NCI-H774 (cell line): ENCODE measurements at places on chromosomes 12 and 14.

GRCh38 chr12:132228476-132229192 is 84.4 kb downstream of the NOC4L start:
- no peak for DNase-seq

DNA sequence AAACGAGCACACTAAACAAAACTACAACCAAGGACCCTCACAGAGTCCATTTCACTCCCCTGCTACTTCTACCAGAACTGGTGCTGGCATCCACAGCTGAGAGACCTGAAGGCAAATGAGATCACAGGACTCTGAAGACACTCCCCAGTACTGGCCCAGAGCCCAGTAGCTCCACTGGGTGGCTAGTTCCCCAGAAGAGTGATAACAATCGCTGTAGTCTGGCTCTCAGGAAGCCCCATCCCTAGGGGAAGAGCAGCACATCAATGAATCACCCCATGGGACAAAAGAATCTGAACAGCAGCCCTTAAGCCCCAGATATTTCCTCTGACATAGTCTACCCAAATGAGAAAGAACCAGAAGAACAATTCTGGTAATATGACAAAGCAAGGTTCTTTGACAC is 190.7 kb upstream of the BMP4 start:
- DNase-seq, result no peak

DNA sequence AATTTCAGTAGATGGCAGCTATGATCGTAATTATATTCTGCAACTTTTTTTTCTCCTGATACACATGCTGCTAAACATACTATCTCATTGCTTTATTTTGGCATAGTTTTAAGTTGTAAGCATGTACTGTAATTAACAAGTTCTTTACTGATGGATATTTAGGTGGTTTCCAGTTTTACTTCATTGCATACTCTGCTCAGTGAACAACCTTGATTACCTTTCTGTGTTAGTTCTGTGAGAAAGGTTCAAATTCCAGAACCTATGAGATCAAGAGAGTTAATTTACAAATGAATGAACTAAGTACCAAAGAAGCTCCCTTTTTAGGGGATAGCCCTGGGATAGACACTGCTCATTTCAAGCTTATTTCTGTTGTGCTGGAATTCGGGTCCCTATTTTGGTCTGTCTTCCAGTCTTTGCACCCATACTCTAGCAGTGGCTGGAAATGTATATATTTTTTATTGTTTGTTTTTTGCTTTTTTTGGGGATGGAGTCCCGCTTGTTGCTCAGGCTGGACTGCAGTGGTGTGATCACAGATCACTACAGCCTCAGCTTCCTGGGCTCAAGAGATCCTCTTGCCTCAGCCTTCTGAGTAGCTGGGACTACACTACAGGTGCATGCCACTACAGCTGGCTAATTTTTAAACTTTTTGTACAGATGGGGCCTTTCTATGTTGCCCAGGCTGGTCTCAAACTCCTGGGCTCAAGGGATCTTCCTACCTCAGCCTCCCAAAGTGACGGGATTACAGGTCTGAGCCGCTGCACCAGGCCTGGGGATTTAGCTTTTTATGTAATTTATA is 10.6 kb downstream of the PAPOLA start:
- no peak for DNase-seq

- DNase-seq, result no peak
Measured at GRCh38 chr14:65225299-65226159, 123.2 kb upstream of the MAX start.

DNA sequence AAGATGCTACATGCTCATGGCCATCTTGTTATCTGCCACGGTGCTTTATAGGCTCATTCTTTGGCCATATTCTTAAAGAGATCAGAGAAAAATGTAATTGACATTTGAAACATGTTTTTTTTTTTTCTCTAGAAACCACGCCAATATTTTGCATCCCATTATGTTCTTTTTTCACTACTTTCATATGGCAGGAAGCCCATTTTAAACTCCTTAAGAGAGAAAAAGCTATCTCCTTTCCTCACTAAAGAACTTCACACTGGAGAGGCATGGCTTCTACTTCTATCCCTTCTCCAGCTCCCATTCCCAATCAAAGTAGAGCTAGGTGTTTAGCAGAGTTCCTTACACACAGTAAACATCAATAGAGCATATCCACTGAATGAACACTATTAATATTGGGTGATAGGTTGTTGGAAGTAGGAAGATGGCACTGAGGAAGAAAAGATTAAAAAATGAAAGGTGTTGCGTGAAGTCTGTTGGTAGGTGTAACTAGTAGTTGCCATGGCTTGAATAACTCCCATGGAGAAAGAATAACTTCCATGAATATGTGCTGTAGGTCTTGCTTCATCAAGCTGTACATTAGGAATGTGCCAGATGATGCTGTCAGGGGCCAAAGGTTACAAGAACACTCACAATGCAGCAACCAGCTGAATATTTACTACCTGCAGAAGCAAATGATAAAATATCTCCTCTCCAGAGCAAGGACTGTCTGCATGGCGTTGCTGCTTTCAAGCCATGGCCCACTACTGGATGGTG is 178.8 kb downstream of the STXBP6 start:
- DNase-seq, result no peak

DNA sequence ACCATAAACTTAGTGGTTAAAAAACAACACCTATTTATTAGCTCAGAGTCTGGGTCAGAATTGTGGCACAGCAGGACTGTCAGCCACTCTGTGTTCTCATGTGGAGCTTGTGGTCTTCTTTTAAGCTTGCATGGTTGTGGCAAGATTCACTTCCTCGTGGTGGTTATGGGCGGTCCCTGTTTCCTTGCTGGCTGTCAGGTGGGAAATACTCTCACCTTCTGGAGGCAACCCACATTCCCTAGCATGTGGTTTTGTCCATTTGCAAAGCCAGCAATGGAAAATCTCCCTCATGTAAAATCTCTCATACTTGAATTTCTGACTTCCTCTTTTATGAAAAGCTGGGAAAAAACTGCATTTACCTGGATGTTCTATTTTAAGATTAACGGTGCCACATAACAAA is 229.8 kb downstream of the ALX1 start:
- DNase-seq, result no peak

- DNase-seq, result no peak
Measured at GRCh38 chr12:66516133-66516532, 162.7 kb downstream of the GRIP1 start.

DNA sequence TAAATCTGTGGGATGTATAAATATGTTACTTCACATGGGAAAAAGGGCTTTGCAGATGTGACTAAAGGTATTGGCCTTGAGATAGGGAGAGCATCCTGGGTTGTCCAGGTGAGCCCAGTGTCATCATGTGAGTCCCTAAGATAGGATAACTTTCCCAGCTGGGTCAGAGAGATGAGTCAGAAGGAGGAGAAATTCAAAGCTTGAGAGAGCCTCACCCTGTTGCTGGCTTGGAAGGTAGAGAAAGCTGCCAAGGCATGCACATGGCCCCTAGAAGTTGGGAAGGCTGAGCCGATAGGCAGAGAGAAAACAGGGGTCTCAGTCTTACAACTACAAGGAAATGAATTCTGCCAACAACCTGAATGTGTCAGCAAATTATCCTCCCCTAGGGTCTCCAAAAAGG is 213.0 kb downstream of the ADGRD1 start:
- DNase-seq, result no peak

- no peak for DNase-seq
Measured at GRCh38 chr14:22535126-22535525, 53.9 kb downstream of the DAD1 start.

- no peak for DNase-seq
Measured at GRCh38 chr12:65814038-65814437, 10.2 kb upstream of the HMGA2 start.

DNA sequence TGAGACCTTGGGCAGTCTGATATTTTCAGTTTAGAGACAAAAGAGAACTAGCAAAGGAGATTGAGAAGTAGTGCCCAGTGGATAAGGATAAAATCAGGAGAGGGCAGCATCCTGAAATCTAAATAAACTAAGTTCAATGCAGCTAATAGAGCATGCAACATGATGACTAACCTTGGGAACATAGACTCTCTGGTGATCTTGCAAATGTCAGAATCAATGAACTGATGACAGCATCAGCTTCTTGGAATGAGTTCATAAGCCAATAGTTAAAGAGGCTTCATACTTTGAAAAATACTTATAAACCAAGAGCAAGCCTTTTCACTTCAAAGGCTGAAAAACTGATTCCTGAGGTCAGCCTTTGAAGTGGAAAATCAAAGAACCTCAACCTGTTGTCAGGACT is 8.2 kb downstream of the TAS2R19 start:
- DNase-seq, result no peak

DNA sequence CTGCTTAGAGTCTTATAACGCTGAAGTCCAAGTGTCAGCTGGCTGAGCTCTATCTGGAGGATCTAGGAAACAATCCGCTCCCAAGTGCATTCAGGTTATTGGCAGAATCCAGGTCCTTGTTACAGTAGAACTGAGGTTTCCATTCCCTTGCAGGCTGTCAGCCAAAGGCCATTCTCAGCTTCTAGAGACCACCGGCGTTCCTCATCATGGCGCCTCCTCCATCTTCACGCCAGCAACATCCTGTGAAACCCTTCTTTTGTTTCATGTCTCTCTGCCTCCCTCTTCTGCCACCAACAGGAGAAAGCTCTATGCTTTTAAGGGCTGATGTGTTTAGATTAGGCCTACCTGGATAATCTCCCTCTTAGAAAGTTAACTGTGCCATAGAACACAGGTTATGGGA is 133.0 kb upstream of the RASSF8 start:
- DNase-seq, result no peak

DNA sequence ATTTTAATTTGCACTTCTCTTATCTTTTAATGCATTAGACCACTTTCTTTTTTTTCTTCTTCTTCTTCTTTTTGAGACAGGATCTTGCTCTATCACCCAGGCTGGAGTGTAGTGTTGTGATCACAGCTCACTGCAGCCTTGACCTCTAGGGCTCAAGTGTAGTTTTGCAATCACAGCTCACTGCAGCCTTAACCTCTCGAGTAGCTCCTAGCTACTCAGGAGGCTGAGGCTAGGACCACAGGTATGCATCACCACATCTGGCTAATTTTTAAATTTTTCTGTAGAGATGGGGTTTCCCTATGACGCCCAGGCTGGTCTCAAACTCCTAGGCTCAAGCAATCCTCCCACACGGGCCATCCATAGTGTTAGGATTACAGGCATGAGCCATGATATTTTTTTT is 12.7 kb downstream of the TMED8 start:
- DNase-seq, result no peak

DNA sequence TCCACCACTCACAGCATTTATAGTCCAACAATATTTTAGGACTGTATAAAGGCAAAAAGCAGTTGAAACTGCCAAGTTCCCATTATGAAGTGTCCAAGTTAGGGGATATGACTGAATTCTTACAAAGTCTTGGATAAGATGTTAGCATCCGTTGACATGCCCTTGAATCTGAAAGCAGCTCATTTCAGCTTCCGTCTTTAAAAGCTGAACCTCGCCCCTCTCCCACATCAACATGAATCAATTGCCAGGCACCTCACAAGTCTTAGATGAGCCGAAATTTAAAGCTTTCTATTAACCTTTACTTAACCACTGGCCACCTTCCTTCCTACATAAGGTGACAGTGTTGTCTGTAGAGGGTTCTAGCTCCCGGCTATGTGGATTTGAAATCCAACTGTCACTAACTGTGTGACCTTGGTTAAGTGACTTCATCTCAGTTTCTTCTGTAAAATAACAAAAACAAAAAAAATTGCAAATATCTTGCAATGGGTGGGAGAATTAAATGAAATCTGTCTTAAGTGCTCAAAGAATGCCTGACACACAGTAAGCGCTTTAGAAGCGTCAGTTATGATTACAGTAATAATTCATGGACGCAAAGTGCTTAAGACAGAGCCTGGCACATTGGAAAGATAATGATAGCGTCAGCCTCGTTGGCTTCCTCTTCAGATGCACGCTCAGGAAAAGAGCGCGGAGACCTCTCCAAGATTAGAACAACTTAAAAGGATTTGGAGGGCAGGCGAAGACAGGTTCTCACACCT is 1.2 kb downstream of the PPP1CC start:
- DNase-seq, result no peak

- no peak for DNase-seq
Measured at GRCh38 chr12:93772003-93772700, 95.0 kb downstream of the CRADD start.

DNA sequence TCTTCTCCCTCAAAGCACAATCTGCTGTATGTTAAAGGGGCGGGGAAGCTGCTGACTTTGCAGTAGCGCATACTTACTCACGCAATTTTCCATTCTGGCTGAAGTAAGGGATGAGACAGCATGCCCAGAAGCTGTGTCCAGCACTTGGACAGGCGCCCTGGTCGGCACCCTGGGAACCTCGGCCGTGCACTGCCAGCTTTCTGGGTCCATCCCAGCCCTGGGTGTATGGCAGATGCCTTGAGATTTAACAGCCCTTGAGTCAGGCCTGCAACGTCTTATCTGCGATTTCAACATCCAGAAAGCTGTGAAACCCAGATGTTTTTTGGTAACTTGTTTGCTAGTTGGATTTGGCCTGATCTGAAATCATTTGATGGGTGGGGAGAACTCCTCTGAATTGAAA is 16.1 kb downstream of the EML1 start:
- no peak for DNase-seq

GRCh38 chr12:32995623-32996022 is 99.0 kb upstream of the PKP2 start:
- DNase-seq, result no peak
